ENCODE measurements at places on chromosomes 2 and 18. TPM values are rescaled to one million over a fixed set of nuclear protein-coding genes. Genes with fewer than 3 reads are reported as not detected.

PLEKHB2 gene
- 34.1 TPM for total RNA-seq

CD226 gene
- total RNA-seq = 0.92 TPM

CHRNA1 gene
- total RNA-seq = not detected

SH3RF3 gene
- 7.4 TPM for total RNA-seq

GRCh38 chr2:108316461-108317258 is 28.0 kb downstream of the SULT1C2 start:
- no peak for DNase-seq

DNA sequence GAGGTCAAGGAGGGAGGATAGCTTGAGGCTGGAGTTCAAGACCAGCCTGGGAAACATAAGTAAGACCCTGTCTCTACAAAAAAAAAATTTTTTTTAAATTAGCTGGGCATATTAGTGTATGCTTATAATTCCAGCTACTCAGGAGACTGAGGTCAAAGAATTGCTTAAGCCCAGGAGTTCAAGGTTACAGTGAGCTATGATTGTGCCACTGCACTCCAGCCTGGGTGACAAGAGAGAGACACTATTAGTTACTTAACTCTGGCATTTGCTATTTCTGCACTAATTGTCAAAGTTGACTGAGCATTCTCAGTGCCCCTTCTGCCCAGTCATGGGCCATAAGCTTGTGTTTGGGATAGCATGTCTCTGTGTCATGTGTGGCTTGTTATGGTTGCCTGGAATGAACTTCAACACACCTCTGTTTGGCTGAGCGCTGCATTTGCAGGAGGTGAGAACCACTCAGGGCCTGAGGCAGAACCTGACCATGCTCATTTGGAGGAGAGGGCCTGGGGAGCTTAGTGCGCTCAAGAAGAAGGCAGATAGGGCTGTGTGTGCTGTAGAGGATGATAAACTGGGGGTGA is 77.7 kb downstream of the SH3RF3 start:
- no peak for DNase-seq

DNA sequence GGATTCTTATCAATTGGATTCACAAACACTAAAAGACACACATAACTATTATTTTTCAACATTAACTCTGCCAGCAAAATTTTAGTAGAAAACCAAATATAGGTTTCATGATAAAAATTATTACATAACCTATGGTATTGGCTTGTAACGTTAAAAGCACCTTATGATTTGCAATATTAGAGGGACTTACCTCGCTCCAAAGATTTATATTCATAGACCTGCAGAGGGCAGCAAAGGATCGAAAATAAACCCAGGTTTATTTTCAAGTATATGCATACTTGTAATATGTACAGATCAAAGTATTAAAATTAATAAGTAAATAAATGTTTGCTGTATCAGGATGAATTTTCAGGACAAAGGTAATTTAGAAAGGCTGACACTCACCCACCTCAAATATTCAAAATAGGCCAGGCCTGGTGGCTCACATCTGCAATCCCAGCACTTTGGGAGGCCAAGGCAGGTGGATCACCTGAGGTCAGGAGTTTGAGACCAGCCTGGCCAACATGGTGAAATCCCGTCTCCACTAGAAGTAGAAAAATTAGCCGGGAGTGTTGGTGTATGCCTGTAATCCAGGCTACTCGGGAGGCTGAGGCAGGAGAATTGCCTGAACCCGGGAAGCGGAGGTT is 45.3 kb downstream of the LRPPRC start:
- DNase-seq = no peak

GRCh38 chr2:68915393-68915792 is 37.3 kb downstream of the GKN2 start:
- no peak for DNase-seq

- DNase-seq = no peak
These were observed 57.7 kb downstream of the MRPL35 start for GRCh38 chr2:86256982-86257381.

GRCh38 chr2:232245111-232245510 is 133.4 kb upstream of the ALPP start:
- no peak for DNase-seq

DNA sequence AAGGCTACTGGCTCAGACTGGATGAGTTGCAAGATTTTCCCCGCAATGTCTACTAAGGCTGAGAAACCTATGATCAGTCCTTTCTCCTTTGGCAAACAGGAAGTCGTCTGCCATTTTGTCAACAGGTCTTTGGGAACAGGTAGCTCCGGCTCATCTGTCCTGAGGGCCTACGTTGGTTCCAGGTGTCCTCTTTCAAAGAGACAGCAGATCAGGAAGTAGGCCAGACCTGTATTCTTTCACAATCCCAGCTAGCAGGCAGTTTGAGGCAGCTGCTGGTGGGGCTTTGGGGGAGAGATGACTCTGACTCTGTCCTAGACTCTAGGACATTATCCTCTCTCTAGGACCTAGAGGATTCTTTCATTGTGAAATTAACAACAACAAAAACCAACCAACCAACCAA is 98.6 kb downstream of the ACTR2 start:
- no peak for DNase-seq
